ENCODE measurements at places on chromosomes 12 and 14.

GRCh38 chr12:62210422-62210821 lies 49.8 kb upstream of the USP15 start:
- DNase-seq, result no peak

DNA sequence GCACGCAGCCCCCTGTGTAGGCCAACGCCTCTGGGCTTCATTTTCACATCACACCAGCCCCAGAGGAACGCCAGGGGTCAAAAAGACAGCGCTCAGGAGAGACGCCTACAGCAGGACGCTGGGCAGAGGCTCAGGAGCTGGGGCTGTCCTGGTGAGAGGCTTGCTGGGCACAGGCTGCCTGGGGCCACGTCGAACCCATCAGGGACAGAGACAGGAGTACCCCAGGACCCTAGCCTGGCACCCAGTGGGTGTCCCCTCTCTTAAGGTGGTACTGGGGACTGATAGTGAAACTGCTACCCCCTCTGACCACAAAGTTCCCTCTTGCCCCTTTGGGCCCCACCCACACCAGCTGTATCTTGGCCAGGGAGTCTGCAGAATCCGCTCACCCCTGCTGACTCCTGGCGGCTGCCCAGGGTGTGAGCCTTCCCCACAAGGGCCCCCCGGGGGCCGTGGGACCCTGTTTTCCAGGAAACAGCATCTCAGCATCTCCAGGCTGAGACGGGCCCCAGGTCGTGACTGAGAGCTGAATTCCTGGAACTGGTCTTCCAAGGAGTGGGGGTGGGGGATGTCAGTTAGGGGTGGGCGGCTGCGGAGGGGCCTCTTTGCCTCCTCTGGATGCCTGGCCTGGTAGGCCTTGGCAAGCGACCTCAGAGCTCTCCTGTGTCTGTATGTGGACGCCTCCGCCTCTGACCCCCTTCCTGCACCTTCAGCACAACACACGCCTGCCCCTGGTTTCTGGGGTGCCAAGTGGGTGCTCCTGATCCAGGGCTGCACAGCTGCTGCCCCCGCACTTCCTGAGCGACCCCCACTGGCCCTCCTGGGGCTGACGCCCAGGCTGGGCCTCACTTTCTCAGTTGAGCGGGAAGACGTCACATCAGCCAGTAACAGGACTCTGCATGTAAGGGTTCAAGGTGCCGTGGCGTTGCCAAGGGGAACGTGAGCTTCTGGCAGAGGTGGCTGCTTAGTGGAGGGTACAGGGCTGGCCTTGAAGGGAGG lies 321.9 kb upstream of the RTL1 start:
- peak; percentile 10 for DNase-seq

GRCh38 chr12:12507121-12507520 lies 55.5 kb downstream of the DUSP16 start:
- no peak for DNase-seq

GRCh38 chr12:981176-981828 lies 9.7 kb upstream of the ERC1 start:
- no peak for DNase-seq

DNA sequence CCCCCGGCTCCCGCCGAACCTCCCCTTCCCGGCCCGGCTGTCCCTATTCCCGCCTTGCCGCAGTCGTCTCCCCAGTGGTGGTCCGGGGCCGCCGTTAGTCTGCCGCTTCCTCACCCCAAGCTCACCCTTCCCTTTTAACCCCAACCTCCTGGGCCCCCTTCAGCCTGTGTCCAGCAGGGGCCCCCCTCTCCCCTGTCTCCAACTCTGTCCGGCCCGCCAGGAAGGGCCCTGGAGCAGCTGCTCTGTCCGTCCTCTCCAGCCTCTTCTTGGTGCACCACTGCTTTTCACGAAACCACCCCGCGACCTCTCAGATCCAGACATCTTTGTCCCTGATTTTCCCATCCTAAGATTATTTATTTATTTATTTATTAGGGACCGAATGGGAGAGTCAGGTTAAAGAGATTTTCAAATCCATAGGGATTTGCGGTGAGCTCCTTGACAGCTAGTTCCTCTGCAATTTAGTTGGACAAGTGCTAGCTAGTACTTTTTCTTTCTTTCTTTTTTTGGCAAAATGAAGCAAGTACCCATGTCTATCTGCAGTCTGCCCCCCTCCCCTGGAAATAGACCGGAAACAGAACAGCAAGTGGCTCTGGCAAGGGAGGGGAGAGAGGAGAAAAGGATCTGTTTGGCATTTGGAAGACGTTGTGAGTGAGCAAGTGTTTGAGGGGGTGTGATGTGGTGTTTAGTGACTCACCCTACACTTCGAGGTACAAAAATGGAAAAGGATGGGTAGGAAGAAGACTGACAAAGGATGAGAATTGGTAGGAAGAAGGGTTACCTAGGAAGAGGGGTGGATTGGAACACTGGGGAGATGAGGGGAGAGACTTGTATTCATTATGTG lies 632 bp downstream of the UBR7 start:
- DNase-seq, result peak; percentile 48

DNA sequence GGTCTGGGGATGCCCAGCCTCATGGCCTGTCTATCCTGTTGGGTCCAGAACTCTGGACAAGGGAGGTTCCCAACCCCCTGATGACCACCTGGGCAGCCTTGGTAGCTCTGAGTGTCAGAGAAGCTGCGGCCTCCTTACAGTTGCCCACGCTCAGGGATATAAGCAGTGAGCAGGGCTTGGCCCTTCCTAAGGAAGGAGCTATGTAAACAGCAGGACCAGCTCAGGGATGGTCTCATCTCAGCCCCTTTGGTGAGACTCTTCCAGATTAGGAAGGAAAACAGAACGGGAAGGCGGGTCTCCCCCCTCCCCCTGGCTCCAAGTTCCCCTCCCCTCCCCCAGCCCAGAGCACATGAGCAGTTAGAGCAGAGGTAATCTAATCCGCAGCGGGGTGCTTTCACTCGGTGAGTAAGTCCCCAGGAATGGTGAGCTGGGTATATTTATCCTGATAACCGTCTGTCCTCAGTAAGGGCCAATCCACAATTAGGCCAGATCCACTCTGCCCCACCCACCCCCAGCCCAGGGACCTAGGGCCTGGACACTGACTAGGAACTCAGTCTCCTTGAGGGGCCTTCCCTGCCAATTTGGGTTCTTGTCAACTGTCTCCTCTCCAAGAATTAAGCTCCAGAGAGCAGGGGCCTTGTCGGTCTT lies 29.5 kb upstream of the RPLP0 start:
- peak; percentile 63 for DNase-seq

- DNase-seq, result no peak
These were observed 8.9 kb downstream of the CLEC12A start for GRCh38 chr12:9980126-9980525.

DNA sequence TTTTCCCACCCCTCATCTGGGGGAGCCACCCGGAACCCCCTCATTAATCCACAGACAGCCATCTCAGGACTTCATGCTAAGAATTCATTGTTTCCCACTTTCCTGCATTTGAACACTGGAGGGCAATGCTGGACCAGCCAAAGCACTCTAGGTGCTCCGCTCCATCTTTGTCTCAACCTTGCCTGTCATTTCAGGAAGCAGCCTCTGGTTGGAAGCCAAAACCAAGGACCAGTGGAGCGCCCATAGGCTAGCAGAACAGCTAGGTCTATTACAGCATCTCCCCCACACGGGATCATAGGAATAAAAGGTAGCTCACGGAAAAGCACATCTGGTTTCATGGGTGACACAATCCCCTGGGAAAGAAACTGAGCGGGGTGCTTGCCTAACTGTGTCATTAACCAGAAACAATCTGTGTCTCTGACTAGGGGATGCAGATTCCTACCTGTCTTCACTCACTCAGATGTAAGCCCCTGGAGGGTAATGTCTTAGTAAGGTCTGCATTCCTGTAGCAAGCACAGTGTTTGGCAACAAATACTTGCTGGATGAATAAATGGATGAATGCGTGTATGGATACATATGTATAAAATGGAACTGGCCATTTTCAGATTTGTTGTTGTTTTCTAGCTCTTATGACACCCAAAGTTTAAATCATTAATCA lies 197.0 kb downstream of the DAD1 start:
- DNase-seq, result peak; percentile 57

DNA sequence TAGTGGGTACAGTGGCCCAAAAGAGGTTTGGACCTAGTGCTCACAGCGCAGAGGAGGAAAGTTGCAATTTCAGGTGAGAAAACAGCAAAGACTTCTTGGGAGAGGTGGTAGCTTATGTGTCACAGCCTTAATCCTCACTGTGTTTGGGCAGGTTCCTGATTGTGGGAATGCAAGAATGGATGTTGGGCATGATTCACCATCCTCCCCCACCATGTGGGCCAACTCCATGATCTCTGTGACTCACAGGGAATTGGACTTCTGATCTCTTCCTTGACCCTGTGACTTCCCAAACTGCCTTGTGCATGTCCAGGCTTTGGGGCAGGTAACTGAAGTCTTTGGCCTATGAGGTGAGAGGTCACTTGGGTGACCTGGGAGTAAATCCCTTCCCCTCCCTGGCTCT lies 1.8 kb upstream of the CHST11 start:
- DNase-seq, result no peak

GRCh38 chr12:109134186-109134917 lies 18.0 kb downstream of the ACACB start:
- no peak for DNase-seq

- no peak for DNase-seq
These were observed 218.4 kb downstream of the ADAMTS20 start for GRCh38 chr12:43333644-43334043.

All from colonic mucosa (tissue), 4 donors.